CD4-positive, alpha-beta T cell (primary cell): ENCODE measurements at places on chromosomes 5 and 9.

GRCh38 chr5:107123014-107123413 lies 547.7 kb downstream of the EFNA5 start:
- no peak for DNase-seq

DNA sequence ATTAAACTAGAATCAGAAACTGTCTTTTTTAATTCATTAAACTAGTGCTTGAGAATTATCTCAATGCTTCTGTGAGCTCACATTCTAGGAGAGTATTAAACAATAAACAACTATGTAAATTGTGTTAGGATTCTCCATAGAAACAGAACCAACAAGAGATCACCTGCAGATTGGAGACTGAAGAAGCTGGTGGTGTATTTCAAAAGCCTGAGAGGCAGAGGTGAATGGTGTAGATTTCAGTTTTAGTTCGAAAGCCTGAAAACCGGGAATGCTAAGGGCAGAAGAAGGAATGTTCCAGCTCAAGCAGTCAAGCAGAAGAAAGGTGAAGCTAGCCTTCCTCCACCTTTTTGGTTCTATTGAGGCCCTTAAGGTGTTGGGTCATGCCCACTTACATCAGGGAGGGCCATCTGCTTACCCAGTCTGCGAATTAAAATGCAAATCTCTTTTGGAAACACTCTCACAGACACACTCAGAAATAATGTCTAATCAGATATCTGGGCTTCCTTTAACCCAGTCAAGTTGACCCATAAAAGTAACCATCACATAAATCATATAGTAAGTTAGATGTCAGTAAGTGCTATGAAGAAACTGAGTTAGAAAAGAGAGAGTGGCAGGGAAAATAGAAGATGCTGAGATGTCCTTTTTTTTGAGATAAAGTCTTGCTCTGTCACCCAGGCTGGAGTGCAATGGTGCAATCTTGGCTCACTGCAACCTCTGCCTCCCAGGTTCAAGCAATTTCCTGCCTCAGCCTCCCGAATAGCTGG lies 291.5 kb downstream of the ARRDC3 start:
- no peak for DNase-seq

DNA sequence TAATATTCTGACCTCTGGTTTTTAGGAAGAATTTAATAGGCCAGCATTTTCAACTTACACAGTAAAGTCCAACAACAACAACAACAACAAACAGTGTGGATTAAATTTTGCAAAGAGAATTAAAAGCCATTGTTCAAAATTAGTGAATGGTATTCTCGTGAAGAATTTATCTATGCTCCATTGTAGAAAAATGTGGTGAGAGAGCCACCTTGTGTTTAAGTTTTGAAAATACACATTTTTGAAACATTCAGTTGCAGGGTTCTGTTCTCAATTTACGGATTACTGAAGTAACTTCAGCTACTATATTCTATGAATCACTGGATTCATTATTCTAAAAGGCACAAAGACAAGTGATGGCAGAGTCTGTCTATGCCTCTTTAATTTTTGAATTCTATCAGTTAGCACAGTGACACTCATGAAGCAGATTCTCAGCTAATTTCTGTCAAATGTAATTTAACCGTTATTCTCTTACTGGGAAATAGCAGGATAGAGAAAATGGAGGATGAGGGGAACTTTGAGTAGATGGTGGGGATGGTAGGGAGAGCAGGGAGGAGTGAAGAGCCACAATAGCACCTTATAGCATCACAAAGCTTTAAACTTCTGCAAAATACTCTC lies 11.0 kb downstream of the CCDC152 start:
- no peak for DNase-seq

GRCh38 chr9:120935383-120935857 lies 8.8 kb upstream of the TRAF1 start:
- DNase-seq: no peak

DNA sequence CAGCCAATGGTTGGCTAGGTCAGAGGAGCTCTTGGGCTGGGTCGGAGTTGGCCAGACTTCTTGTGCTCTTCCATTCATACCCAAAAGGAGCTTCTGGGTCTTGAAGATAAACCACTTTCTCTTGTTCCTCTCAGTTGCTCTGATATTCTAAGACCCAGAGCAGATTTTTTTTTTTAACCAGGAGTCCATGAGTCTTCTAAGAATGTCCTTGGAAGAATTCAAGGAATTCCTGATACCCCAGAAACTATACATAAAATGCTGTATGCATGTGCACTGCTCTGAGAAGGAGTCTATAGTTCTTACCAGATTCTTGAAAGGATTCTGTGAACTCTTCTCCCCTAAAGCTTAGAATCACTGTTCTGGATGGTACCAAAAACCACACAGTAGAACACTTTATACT lies 9.9 kb upstream of the PALM2AKAP2 start:
- no peak for DNase-seq
